ENCODE measurements at places on chromosomes 7 and 10.

GRCh38 chr7:63080406-63080805 lies 918.2 kb upstream of the ZNF722 start:
- DNase-seq, result no peak

DNA sequence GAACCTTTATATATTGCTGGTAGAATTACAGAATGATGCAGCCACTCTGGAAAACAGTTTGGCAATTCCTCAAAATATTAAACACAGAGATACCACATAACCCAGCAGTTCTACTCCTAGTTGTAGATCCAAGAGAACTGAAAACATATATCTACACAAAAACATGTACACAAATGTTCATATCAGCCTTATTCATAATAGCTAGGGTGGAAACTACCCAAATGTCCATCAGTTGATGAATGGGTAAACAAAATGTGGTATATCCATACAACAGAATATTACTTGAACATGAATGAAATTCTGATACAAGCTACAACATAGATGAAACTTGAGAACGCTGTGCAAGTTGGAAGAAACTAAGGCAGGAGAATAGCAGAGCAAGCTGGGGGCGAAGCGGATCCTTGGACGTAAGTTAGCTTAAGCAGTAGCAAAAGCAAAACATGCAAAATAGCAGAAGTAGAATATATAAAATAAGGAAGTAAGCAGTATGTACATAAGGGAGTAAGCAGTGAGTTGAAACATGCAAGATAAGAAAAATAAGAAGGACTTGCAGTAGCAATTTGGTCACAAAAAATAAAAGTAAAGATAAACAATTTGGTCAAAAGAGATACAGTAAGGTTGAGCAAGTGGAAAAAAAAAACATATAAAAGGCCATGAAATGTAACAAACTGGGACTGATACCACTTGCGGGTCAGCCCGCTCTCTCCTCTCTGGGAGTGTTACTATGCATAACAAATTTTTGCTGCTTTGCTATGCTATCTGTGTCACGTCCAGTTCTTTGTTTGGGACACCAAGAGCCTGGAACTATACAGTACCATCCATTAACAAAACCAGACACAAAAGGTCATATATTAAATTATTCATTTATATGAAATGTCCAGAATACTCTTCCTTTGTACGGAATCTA lies 18.0 kb upstream of the HILPDA start:
- DNase-seq, result no peak

- DNase-seq, result no peak
Measured at GRCh38 chr10:30816159-30816819, 186.7 kb upstream of the LYZL2 start.

DNA sequence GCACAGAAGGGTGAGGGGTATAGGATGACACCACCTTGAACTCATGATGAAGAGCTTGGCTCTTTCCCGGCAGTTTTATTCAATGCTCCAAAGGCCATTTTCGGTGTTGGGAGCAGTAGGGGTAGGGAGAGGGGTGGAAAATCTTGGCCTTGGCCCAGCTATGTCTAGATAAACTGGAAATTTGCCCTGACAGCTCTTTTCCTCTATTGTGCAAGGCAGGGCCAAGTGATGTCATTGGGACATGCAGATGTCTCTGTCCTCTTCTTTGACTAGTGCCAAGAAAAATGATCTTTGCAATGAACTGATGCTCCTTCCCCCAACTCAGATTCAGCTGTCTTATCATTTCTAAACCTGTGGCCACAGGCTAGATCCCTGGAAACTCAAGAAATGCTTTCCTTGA lies 27.7 kb upstream of the PRKCQ start:
- no peak for DNase-seq

DNA sequence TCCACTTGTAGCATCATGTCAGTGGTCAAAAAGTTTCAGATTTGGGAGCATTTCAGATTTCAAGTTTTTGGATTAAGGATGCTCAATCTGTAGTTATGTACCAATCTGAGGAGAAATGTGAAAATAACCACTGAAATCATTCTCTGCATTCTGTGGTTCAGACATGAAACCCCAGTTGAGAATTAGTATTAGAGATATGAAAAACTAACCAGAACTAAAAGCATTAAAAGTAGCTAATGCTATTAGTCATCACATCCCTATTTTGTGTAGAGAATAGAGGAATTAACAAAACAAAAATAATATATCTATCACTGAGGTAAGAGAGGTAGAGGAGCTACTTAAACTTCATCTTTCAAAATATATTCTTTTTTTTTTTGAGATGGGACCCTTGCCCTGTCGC lies 28.0 kb downstream of the MICU1 start:
- DNase-seq, result no peak
